ENCODE measurements at places on chromosomes 2 and 18.

- no peak for DNase-seq
Observed at GRCh38 chr2:12424809-12425208, 291.9 kb upstream of the TRIB2 start.

- no peak for DNase-seq
Observed at GRCh38 chr2:33762636-33763035, 163.5 kb upstream of the FAM98A start.

GRCh38 chr18:5455674-5456073, 88.1 kb downstream of the EPB41L3 start:
- DNase-seq, result no peak

GRCh38 chr2:218051903-218052302, 17.1 kb upstream of the RUFY4 start:
- no peak for DNase-seq

- DNase-seq, result no peak
Observed at GRCh38 chr18:44507729-44508325, 172.9 kb upstream of the SETBP1 start.

- DNase-seq, result no peak
Observed at GRCh38 chr2:26144031-26144430, 28.9 kb upstream of the GAREM2 start.

DNA sequence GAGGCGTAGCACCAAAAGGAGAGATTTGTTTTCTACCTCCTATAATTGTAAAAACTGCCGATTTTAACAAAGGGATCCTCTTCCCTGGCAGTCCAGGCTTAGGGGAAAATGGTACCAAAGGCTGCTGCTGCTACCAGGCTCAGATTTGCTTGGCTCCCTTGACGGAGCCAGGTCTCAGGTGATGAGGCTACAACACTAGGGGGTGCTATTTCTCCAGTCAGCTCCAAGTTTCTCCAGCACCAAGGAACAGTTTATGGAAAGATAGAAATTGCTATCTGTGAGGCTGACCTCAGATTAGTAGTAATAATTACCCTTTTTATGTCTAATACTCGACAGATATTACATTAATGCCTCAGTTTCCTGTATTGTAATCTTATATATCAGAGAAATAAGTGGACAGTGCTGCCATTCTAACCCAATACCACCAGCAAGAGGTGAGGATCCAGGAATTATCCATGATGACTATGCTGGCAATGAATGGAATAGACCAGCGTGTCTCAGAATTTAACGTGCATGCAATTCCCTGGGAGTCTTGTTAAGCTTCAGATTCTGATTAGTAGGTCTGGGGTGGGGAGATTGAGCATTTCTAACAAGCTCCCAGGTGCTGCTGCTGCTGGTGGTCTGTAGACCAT, 111.3 kb downstream of the ESCO1 start:
- no peak for DNase-seq

DNA sequence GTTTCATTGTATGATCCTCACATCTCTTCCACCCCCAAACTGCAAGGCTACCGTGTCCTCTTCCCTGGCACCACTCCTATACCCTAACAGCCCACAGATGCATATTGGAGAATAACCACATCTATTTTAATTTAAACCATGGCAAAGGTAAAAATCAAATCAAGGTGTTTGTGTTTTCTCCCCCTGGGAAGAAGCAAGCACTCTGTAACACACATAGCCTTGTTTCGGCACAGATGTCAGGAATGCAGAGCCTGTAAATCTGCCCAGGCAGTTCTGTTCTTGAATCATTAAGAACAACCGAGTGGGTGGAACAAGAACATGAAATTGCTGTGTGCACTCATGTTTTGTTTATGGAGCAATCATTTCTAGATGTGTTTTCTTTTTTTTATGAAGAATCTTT, 6.8 kb upstream of the COX7A2L start:
- no peak for DNase-seq

GRCh38 chr2:232979871-232980461, 33.1 kb downstream of the NGEF start:
- DNase-seq, result no peak

- no peak for DNase-seq
Observed at GRCh38 chr2:60586081-60586480, 32.6 kb upstream of the BCL11A start.

GRCh38 chr2:170408461-170409163, 230.7 kb downstream of the MYO3B start:
- DNase-seq, result no peak

GRCh38 chr18:57748770-57749603, 54.1 kb downstream of the ATP8B1 start:
- no peak for DNase-seq

- DNase-seq, result no peak
Observed at GRCh38 chr2:147311058-147311430, 533.8 kb upstream of the ACVR2A start.

DNA sequence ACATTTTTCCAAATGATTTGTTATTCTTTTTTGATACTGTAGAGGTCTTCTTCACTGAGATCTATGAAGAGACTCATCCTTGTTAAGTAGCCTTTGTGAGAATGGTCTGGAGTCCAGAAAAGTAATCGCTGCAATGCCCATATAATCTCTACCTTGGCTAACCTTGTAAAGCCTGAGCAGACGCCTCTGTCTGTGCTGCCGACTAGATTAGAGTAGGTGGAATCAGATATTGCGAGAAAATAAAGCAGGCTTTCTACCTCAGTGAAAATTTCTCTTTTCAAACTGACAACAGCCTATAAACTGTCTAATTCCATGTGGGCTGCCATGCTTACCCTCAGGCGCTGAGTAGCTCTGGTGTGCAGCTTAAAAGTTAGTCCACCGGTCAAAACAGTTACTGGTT, 17.5 kb upstream of the CERS6 start:
- no peak for DNase-seq
